HTR-8/SVneo (cell line): ENCODE measurements at places on chromosomes 6 and 20.

DNA sequence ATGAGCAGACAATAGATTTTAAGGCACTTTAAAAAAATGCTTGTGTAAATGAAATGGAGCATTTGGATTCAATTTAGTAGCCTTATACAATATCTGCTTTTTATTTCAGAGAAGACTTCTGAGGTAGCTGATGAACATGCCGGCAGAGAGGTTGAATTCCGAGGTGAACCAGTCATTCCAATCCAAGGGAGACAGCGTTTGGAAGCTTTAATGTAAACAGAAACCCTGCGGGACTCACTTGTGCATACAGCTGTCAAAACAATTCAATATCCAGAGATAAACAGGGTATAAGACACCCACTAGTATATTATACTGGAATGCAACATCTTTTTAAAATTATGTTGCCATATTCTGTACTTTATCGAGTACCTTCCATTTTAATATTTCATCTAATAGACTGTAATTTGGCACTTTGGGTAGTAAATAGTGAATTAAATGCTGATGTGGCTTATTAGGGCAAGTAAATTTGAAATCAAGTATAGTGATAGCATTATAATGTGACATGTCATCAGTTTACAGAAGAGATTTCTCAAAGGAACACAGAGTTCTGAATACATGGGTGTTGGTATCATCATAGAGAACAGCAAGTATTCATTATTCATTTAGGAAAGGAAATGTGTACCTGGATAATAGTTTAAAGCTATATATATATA lies 347.7 kb downstream of the PRKN start:
- DNase-seq, result no peak

DNA sequence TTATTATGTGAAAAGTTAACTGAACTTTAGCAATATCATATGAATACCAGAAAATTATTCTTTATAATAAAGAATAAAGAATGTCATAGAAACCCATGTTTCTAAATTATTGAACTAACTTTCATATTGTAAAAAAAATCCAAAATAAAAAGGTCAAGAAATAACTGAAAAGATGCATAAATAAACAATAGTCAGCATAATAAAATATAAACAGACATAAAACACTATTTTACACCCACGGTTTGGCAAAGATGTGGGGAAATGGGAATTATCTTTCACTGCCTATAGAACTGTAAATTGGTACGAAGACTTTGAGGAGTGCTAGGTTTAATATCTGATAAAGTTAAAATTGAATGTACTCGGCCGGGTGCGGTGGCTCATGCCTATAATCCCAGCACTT lies 34.7 kb upstream of the CTAGE9 start:
- DNase-seq, result no peak

GRCh38 chr6:134351615-134352474 lies 33.9 kb upstream of the SGK1 start:
- no peak for DNase-seq

DNA sequence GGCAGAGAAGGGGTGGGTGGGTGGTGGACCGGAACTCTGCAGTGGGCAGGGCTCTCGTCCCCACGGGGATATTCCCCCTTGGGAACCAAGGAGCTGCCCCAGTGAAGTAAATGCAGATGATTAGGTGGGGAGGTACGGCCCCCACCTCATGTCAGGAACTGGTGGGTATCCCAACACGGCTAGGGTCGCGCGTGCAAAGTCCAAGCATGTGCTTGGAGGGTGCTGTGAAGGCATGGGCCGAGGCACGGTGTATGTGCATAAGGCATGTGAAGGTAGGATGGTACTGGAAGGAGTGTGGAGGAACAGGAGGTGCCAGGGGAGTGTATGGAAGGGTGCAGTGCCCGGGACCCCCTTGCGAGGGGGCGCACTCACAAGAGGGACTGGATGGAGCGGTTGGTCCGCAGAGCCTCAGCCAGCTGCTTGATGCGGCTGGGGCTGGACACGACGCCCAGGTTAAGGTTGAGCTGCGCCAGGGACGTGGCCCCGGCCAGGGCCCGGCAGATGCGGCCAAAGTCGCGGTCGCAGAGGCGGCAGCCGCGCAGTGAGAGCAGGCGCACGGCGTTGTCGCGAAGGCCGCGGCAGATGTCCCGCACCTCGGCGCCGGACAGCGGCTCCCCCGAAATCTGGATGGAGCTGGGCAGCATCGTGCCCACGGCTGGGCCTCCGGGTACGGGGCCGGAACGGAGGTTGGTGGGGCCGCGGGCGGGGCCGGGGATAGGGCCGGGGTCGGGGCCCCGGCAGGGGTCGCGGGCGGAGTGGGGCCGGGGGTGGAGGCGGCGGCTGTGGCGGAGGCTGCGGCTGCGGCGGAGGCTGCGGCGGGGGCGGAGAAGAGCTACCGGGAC lies 783 bp downstream of the LRRC73 start:
- DNase-seq, result no peak

DNA sequence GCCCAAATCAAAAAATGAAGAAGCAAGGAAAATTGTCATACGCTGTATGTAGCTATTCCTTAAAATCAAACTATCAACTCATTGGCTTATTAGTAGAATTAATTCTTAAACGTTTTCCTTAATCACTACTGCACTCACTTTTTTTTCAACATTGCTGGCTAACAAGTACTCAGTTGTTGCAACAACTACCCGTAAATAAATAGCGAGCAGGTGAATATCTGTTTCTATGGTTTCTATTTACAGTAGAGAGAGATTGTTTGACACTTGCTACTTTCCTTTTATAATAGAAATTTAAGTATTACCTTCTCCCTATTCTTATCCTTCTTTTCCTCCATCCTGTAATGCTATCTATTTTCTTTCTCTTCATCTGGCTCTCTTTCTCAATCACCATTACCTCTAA lies 25.1 kb downstream of the FRK start:
- no peak for DNase-seq

- DNase-seq, result no peak
Observed at GRCh38 chr20:37610203-37610798, 82.6 kb upstream of the BLCAP start.
